Activated CD8-positive, alpha-beta memory T cell treated with anti-CD3 and anti-CD28 coated beads, Interleukin-2, amount 10 ng/mL, durations not matched to agents 7 days and 5 days (primary cell): ENCODE measurements at places on chromosomes 3 and 15.

- DNase-seq = peak; percentile 68
These were observed 28.3 kb downstream of the IDH3A start for GRCh38 chr15:78177447-78177873.

DNA sequence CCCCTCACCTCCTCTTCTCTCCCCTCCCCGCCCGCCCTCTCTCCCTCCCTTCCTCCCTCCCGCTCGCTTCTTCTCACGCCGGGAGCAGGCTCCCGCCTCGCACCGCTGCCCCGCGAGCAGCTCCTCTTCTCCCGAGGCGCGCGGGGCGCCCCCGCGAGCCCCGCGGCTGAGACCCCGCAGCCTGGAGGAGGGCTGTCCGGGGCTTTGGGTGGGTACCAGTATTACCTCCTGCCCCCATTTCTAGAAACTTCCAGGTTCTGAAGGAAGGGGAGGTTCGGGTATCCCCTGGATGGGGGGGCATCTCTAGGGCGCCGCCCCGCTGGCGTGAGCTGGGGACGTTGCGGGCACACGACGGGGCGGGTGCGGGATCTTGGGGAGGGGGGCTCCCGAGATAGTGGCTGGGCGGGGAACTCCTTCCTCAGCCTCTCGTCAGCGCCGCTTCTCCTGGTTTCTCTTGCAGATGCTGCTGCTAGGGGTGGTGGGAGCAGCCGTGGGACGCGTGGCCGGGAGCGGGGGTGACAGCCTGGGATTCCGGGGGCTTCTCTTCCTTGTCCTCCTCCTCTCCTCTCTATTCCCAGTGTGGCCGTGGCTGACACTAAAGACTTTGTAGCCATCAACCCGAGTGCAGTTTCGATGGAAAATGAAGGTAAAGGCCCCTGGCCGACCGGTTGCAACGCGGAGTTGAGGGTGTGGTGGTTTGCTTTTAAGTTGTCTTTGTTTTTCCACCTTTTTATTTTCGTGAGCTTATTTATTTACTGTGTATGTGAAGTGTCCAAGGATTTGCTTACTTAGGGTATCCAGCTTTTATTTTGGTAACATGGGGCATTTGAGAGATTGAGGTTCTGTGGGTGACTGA is 474 bp downstream of the ATP2C1 start:
- DNase-seq = peak; percentile 64

DNA sequence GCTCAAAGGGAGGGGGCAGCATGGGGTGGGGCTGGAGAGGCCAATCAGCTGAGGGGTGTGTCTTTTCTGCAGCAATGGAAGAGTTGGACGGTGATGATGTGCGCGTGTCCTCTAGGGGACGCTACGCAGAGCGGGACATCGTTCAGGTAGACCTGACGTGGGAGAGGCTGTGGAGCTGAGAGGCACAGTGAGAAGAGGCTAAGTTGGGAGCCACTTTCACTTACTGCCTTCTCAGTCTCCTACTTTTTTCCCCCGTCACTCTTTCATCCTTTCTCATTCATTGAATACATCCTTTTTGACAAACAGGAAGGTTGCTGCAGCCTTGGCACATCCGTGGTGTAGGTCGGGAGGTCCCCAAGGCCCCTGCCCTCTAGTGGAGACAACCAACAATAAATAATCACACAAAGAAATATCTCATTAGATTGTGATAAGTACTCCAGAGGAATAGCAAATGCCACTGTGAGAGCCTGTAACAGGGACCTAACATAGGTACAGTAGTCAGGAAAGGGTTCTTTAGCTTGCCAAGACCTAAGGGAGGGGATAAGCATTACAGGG is 4.4 kb upstream of the BRPF1 start:
- peak; percentile 75 for DNase-seq

GRCh38 chr15:67510597-67511190 is 10.2 kb upstream of the C15orf61 start:
- no peak for DNase-seq

DNA sequence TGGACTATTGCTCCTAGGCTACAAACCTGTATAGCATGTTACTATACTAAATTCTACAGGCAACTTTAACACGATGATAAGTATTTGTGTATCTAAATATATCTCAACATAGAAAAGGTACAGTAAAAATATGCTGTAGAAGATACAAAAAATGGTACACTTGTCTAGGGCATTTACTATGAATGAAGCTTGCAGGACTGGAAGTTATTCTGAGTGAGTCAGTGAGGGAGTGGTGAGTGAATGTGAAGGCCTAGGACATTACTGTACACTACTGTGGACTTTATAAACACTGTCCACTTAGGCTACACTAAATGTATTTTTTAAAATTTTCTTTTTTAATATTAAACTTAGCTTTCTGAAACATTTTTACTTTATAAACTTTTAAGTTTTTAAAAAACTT is 140.5 kb upstream of the SGO1 start:
- DNase-seq = no peak

- DNase-seq = no peak
These were observed 241.9 kb downstream of the NTRK3 start for GRCh38 chr15:88014454-88015160.

- DNase-seq = no peak
These were observed 29.9 kb downstream of the CRABP1 start for GRCh38 chr15:78370013-78370412.

GRCh38 chr15:74955796-74956647 is 550 bp downstream of the RPP25 start:
- peak; percentile 70 for DNase-seq

GRCh38 chr3:7573330-7573729 is 712.4 kb downstream of the GRM7 start:
- DNase-seq = no peak

DNA sequence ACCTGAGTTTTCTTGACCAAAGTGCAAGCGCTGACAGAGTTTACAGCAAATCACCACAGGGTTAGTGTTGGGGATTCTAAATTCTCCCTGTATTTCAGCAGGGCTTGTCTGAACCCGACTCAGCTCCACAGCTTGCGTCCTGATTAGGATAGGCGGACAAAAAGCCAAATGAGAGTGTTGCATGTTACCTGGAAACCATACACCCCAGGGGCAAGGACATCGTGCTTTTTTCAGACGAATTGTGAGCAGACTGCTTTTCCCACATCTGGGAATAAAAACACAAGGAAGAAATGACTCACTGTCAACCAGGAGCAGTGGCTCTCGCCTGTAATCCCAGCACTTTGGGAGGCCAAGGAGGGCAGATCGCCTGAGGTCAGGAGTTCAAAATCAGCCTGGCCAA is 3.0 kb downstream of the DZIP1L start:
- no peak for DNase-seq

DNA sequence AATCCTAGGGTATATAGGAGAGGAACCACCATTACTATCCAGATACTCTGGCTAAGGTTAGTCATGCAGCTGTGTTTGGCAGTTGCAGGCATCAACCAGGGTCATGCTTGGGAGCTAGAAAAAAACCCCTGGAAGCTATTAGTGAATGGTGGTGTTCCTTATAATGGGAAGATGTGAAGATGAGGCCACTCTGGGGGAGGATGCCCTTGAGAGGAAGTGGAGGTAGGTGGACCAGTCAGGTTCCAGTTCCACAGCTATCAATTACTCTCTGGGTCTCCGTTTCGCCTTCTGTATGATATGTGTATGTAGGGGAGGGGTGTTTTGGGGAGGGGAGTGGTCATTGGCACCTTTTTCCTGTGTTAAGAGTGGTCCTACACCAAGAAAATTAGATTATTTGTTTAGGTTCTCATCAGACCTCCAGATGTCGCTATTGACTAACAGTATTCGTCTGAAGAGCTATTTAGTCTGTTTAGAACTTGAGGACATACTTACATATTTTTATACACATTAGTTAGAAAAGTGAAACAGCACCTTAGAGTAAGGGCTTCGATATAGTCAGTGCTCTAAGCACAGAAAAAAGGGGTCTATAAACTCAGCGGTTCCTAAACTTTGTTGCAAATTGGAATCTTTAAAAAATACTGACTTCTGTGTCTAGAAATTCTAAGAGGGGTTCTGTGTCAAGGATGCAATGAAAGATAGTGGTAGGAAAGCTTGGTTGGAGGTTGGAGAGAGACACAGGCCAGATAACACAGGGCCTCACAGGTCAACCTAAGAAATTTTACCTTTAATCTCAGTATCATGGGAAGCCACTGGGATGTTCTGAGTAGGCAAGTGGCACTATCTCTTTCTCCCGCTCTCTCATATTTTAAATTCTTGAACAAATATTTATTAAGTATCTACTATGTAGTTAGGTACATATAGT is 9.1 kb upstream of the HPS3 start:
- no peak for DNase-seq

- no peak for DNase-seq
These were observed 90.2 kb upstream of the KCNMB2 start for GRCh38 chr3:178446059-178446458.

- no peak for DNase-seq
These were observed 2.2 kb downstream of the PIAS1 start for GRCh38 chr15:68056097-68056865.

DNA sequence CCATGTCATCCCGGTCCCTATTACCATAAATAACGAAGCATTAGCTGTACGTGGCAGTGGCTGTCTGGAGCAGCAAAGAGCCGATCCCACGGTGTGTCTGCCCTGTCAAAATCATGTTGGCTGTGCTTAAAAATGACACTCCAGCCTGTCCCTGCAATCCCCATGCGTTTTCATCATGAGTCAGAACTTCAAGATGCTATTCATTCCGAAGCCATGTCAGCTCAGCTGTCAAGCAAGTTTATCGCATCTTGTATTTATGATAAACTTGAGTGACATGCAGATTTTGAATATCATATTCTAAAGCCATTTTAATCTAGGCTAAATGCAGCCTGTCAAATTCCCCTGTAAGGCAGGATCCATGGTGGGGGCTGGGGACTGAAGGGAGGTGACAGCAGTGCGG is 152.4 kb downstream of the TJP1 start:
- DNase-seq = no peak

- DNase-seq = no peak
These were observed 18.6 kb downstream of the SOX2 start for GRCh38 chr3:181730316-181730715.

- no peak for DNase-seq
These were observed 198.8 kb upstream of the CTNNB1 start for GRCh38 chr3:41000471-41000870.

DNA sequence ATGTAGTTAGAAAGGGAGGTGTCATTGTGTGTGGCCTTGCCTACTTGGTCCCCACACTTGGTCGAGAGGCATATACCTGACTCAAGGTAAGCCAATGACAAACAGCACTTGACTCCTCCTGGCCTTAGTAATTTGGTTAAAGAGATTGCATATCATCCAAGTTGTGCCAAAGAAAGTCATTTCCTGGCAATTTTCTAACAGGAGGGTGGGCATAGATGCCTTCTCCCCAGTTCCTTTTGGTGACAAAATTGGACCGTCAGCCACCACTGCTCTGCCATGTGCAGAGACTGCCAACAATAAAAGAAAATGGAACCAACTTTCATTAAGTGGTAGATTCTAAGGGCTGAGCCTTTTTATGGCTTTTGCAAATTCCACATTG is 7.9 kb upstream of the LEKR1 start:
- no peak for DNase-seq

GRCh38 chr3:117628823-117629291 is 919.3 kb downstream of the TUSC7 start:
- no peak for DNase-seq

DNA sequence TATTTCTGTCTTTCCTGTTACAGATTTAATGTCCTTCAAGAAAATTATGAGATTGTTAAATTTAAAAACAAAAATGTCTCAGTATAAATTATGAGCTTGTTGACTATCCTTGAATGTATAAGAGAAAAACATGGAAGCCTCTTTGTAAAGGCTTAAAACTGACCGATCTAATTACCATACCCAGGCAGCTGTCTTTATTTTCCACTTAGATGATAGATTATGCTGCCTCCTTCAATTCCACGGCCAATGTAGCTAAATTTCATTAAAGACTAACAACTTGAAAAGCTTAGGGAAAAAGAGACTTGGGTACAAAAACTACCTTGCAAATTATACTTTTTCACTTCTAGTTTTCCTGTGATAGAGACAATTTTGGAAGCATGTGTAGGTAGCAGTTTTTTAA is 88.3 kb downstream of the ATP10A start:
- DNase-seq = no peak

DNA sequence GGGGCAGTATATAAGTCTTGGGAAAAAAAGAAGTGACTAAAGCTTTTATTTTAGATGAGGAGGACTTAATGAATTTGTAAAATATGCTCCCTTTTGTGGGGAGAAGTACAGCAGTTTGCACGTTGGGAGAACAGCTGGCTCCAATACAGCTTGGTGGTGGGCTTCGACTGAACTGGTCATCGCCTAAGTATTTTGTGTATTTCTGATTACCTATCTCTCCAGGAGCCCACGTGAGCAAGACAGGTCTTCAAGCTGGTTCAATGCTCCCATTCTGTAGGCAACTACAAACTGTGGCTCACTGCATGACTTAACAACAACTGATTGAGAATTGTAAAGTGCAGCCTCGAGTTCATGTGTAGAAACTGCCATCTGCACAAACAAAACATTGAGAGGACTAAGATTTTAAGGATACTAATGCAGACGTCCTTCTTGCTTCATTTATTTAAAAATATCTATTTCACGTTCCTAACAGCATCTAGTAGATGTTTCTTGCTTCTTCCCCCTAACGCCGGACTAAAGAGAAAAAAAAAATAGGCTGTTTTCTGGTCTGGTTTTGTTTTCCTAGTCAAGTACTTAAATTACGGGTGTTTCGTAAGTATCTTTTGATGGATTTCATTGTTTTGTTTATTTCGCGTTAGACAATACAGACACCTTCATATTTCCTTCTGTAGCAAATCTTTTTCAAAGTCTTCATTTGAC is 1.4 kb upstream of the GREM1 start:
- DNase-seq = no peak

- DNase-seq = no peak
These were observed 38.6 kb downstream of the BTLA start for GRCh38 chr3:112460519-112461195.

- DNase-seq = peak; percentile 46
These were observed 1.6 kb upstream of the PPM1L start for GRCh38 chr3:160754371-160754854.

DNA sequence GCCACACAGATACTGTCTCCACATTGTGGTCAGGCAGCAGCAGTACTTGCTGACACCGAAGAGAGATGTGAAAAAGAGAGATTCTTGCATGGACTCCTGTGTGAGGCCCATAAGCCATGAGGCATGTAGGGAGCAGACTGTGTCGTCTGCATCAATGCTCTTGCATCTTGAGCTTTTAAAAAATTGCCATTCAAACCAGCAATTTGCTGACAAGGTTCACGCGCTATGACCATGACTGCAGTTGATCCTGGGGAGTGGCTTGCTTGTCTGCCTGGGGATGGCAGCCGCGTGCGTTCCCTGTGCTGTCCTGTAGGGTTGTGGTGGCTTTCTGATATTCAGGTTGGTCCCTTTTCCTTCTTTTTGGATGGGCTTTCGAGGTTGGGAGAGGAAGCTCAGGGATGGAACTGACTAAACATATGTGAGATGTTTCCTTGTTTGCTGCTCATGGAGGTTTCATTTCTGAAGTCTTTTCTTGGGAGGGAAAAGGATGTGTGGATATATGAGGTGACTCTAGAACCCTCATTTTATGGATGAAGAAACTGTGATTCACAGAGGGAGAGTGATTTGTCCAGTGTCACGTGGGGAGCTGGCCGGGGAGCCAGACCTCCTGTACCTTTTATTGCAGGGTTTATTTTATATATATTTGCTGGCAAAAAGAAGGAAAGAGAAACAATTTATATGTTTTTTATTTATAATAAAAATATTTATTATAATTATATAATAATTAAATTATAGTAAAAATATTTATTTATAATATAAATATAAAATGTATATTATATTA is 48.6 kb downstream of the LPP start:
- peak; percentile 51 for DNase-seq
